ENCODE measurements at places on chromosomes 12 and 14. TPM values are rescaled to one million over a fixed set of nuclear protein-coding genes. Genes with fewer than 3 reads are reported as not detected.

Gene TBC1D30
- polyA plus RNA-seq = 0.29 TPM

Gene SYT1
- polyA plus RNA-seq = 17.0 TPM

GRCh38 chr12:90311561-90311960 is 602.9 kb upstream of the ATP2B1 start:
- no peak overlapping the region for H3K27ac ChIP-seq
- no peak overlapping the region for H3K4me3 ChIP-seq
- no peaks in the 10 kb centered on the region for H3K27me3 ChIP-seq
- H3K36me3 ChIP-seq = no peaks in the 10 kb centered on the region
- no peak for DNase-seq

GRCh38 chr14:95608637-95609235 is 73.9 kb downstream of the GLRX5 start:
- H3K4me1 ChIP-seq = no peaks in the 10 kb centered on the region
- no peaks in the 10 kb centered on the region for H3K36me3 ChIP-seq
- DNase-seq = no peak
- H3K27me3 ChIP-seq = no peaks in the 10 kb centered on the region
- no peak overlapping the region for H3K4me3 ChIP-seq

DNA sequence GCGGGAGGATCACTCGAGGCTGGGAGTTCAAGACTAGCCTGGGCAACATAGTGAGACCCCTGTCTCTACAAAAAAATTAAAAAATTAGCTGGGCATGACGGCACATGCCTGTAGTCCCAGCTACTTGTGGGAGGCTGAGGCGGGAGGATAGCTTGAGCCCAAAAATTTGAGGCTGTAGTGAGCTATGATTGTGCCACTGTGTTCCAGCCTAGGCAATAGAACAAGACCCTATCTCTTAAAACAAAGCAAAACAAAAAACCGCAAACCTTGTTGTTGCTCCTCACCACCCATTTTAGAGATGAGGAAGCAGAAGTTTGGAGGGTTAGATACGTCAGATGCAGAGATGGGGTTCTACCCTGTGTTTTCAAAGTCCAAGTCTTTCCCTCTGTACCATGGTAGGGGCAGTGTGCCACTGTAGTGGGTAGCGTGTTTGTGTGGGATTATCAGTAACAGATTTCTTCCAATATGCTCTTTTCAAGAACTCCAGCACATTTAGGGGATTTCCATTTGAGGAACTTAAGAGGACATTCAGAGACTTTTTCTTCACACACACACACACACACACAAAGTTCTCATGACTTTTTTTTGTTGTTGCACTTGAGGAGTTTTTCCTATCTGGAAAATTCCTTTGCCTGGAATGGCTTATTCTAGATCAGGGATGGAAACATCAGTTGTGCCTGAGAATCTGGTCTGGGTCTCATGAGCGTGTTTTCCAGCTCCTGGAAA is 186.5 kb downstream of the CHST11 start:
- no peaks in the 10 kb centered on the region for H3K27me3 ChIP-seq
- H3K4me1 ChIP-seq = peaks cover 6% of the 10 kb centered on the region
- H3K36me3 ChIP-seq = no peaks in the 10 kb centered on the region
- no peak for DNase-seq
- H3K4me3 ChIP-seq = no peak overlapping the region

GRCh38 chr14:98941481-98941880 is 330.5 kb downstream of the BCL11B start:
- DNase-seq = no peak
- H3K4me1 ChIP-seq = no peaks in the 10 kb centered on the region
- no peak overlapping the region for H3K27ac ChIP-seq

Measured in SK-N-SH (cell line).